ENCODE measurements at places on chromosomes 1 and 21. TPM values are rescaled to one million over a fixed set of nuclear protein-coding genes. Genes with fewer than 3 reads are reported as not detected.

GRCh38 chr1:41484402-41485241, at the start of gene EDN2:
EDN2 (minus strand) TSS chr1:41484683; CDS start chr1:41484601, 82 bp downstream.
- DNase-seq, result no peak

NPPA gene
- total RNA-seq, result 42,849 TPM

FAM151A gene
- 0.15 TPM for total RNA-seq

DNA sequence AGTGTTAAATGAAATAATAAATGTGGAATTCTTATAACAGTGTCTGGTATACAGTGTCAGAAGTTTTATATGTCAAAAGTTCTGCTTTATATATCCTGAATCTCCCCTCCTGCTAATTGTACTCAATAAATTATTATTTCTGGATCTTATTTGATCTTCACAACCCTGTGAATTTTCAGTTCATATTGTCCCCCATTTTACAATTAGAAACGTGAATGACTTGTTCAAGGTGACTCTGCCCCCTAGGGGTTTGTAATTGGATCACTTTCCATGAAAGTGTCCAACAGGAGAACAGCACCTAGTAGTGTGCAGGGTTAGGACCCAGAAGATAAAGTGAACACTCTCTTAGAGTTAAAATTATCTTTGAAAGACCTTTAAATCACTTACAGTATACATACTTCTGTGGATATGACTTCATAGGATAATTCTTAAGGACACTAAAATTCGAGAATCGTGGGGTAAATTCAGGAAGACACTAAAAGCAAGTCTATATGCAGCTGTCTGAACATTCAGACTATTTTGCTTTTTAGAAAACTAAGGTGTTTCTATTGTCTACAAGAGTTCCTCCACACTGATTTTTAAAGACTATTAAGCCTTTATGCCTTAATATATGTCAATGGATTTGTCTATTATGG, 4.5 kb upstream of the DDR2 start:
- DNase-seq, result no peak

GRCh38 chr1:3763351-3764125, 9.0 kb upstream of the SMIM1 start:
- no peak for DNase-seq

GRCh38 chr1:101363891-101364318, 127.1 kb downstream of the S1PR1 start:
- no peak for DNase-seq

TFF2 gene
- total RNA-seq, result not detected

GRCh38 chr1:7079637-7080036, 294.4 kb downstream of the CAMTA1 start:
- no peak for DNase-seq

DNA sequence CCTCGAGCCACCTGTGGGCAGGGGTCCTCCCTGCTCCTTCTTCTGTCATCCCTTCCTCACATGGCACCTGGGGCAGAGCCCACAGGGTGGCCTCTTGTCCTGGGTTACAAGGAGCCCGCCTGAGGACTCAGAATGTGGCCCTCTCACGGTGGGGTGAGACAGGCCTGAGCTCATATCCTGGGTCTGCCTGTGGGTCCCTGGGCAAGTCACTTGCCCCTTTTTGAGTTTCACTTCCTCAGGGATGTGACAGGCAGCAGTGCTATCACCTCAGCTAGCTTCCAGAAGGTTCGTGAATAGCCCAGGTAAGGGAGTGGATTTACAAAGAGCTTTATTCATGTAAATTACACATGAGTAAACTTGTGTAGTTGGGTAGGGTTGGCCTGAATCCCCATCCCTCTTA, 33.5 kb downstream of the HTR6 start:
- no peak for DNase-seq

DNA sequence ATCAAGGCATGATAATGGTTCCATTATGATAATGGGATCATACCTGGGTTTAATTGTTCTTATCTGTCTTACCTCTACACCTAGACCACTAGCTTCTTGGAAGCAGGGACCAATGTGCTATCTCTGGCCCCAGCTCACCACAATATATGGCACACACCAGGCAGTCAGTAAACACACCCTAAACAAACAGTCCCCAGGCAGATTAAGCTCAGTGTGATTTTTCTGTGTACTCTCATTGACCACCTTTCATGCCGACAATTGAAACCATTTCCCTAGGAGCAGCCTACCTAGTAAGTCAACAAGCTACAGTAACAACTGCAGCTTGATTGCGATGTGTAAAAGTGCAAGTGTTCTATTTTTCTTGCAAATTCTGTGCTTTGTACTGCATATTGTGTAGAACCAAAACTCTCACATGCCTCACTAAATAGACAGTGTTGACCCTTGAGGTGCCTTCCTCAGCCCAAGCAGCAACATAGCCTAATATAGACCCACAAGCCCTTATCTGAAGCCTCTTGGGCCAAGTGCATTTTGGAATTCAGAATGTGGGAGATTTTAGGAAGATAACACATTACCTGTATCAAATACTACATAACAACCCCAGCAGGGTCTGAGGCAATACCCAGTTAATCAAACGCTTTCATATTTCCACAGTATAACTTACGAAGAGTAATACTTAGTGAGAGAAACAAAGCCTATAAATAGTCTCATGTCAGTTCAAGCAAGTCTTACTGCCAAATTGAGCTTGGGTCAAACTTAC, 32.0 kb downstream of the INPP5B start:
- DNase-seq, result no peak

- DNase-seq, result peak; percentile 58
Observed at GRCh38 chr1:46724991-46725735, 6.2 kb upstream of the EFCAB14 start.

GRCh38 chr1:194466706-194467105, 1280.3 kb upstream of the B3GALT2 start:
- no peak for DNase-seq

- peak; percentile 20 for DNase-seq
Observed at GRCh38 chr1:10754568-10755329, 41.7 kb downstream of the CASZ1 start.

- DNase-seq, result no peak
Observed at GRCh38 chr1:204407295-204407971, 4.2 kb downstream of the PPP1R15B start.

FYB2 gene
- total RNA-seq, result not detected

DNA sequence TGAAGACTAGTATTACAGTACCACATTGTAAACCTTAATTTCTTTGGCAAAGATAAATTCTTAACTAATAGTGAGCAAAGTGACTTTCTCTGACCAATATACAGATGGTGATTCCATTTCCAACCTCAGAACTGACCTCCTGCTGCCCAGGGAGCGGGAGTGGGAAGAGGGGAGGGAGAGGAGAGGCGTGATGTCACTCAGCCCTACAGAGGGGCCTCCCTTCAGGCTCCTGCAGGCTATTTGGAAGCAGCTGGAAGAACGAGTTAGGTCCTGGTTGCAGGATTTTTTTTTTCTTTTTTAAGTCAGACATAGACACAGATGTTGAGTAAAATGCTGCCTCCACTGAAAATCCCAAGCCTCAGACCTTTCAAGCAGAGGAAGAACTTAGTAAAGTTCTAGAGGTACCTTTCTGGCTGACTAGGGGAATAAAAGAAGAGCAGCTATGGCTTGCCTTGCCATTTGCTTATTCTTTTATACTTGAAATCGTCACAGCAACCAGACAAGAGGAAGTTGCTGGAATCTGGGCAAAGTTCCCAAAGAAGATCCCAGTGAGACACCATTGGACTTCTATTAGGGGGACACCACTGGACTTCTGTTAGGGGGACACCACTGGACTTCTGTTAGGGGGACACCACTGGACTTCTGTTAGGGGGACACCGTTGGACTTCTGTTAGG, 54.5 kb downstream of the EXO1 start:
- no peak for DNase-seq

- DNase-seq, result no peak
Observed at GRCh38 chr1:15756143-15757015, 2.2 kb upstream of the FBLIM1 start.

MROH9 gene
- 0.06 TPM for total RNA-seq

PLA2G4A gene
- total RNA-seq, result 7.8 TPM

DNA sequence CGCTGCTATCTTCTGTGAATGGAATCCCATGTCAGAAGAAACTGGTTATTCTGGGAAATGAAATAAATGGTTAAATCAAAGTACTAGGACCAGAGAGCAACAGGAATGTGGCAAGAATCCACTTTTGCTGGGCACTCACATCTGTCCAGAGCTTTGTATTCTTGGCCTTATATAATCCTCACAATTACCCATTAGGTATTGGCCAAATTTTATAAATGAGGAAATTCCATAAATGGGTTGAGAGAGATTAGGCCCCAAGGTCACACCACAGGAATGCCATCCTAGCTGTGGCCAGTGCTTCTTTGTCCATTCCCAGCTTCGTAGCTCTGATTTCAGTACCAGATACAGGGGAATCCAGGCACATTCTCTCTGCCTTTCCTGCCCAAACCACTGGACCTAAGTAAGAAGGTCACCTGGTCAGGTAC, 76.1 kb upstream of the HOOK1 start:
- no peak for DNase-seq

SPATA45 gene
- not detected for total RNA-seq

- DNase-seq, result no peak
Observed at GRCh38 chr1:155669233-155670162, 19.1 kb downstream of the YY1AP1 start.

GRCh38 chr21:30222724-30223123, 6.8 kb upstream of the CLDN8 start:
- no peak for DNase-seq

GRCh38 chr1:191839891-191840290, 318.4 kb upstream of the RGS18 start:
- no peak for DNase-seq

Measured in right cardiac atrium (tissue), 5 donors.